IPS-NIHi11 (cell line): ENCODE measurements at places on chromosomes 4 and X.

- DNase-seq = no peak
Measured at GRCh38 chr4:186166852-186167512, 24.4 kb upstream of the CYP4V2 start.

GRCh38 chr4:183337349-183337748, 15.1 kb upstream of the CLDN24 start:
- DNase-seq = no peak

DNA sequence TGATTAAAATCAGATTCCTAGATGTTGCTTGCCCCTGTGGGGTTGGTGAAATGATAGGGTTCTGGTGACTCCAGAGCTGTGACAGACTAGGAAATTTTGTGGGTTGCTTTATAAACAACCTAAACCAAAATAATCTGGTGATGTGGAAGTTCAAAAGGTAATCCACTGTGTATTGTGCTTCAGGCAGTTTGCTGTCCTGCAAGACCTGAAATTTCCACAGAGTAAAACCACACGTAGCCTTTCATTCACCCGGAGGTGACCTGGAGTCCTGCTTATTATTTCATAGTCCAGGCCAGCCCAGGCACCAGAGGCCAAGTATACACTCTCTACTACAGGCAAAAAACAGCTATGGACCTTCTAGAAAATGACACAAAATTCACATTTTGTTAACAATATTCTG, 114.6 kb upstream of the CBR4 start:
- DNase-seq = no peak

DNA sequence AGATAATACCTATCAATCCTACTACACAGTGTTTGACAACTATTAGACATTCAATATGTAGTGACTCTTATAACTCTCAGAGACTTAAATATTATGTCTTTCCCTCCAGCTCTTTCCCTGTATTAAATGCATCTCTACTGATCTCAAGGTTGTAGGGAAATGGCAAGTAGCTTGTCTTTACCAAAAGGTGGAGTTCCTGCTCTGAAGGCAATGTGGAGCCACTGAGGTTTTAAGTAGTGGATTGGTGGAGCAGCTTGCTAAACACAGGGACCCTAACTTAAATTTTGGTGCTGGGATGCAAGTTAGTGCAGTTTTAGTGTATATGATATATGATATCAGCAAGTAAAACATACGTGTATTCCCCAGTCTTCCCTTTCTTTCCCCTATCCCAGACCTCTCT, 13.1 kb downstream of the FNIP2 start:
- DNase-seq = no peak

DNA sequence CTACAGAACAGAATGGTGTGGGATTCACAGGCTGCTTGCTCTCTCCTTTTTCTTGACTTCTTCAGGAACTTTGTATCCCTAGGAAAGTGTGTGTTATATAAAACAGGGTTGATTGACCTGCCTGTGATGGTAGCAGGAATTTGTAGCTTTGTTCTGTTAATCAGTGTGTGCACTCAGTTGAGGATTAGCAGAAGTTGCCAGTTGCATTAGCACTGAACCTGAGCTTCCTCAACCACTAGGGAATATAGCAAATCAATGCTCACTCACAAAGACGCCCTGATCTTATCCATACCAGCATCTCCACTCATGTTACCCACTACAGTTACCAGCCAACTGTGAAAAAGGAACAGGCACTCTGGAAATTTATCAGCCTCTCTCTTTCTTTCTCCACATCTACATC, 319.1 kb upstream of the EMCN start:
- DNase-seq = peak; percentile 29
